ENCODE measurements at places on chromosomes 1 and 21.

DNA sequence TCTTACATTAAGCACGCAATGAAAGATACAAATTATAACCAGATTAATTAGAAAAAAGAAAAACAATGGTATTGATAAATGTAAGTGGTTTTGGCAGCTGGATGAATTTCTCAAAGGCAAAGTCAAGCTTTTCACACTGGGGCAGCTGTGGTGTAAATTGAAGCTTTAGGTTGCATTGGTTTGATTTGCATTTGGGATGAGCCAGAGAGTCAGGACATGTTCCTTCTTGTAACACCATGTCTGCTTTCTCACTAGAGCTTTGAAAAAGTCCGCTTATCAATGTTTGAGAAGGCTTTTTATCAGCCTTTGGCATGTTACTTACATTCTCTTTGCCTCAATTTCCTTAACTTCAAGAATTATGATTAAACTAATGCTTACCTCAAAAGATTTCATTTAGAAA, 173.9 kb downstream of the GPATCH2 start:
- DNase-seq = no peak

GRCh38 chr1:230966358-230966873, 12.2 kb downstream of the TTC13 start:
- no peak for DNase-seq

DNA sequence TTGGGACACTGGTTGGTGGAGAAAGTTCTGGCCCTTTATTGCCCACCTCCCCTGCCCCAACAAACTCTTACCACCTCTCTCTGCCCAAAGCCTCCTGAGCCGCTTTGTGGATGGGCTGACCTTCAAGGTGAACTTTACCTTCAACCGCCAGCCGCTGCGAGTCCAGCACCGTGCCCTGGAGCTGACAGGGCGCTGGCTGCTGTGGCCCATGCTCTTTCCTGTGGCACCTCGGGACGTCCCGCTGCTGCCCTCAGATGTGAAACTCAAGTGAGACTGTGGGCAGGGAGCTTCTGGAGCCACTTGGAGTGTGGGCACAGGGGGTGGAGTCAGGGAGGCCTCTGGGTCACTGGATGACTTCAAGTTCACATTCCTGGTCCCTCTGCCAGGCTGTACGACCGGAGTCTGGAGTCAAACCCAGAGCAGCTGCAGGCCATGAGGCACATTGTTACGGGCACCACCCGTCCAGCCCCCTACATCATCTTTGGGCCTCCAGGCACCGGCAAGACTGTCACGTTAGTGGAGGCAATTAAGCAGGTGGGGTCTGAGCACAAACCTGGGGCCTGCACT, 12.5 kb downstream of the RHOC start:
- DNase-seq = peak; percentile 84

- DNase-seq = no peak
Measured at GRCh38 chr1:8317647-8318381, at the start of gene SLC45A1. Gene SLC45A1, plus strand, starts transcription at chr1:8318114. Its CDS starts 6,216 bp downstream, at chr1:8324330.

DNA sequence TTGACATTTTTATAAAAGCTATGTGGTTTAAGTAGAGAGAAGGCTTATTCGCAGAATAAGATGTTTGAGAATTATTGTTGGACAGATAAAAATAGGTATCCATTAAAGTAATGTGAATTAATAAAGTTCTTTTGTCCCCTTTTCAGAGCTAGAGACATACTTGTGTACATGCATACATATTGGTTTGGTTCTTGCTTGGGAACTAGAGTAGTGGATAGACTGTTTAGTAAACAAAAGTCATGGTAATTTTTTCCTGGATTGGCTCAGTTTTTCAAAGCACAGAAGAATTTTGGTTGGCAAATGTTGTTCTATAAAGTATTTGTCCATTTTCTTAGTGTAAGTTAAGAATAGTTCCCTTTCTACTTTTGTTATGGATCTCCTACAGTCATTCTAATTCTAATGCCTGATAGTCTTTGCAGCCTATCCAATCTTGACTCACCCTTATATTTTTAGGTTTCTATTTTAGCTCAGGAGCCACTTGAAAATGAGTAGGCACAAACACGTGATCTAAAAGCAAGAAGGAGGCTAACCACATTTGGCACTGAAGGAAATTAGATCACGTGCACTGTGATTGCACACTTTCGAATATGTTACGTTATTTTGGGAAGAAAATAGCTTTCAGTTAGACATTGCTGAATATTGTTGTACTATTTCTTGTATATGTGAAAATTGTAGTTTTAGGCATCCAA, 47.0 kb downstream of the RABGAP1L start:
- DNase-seq = no peak

- DNase-seq = no peak
Measured at GRCh38 chr1:192810253-192810880, 1.5 kb downstream of the RGS2 start.

DNA sequence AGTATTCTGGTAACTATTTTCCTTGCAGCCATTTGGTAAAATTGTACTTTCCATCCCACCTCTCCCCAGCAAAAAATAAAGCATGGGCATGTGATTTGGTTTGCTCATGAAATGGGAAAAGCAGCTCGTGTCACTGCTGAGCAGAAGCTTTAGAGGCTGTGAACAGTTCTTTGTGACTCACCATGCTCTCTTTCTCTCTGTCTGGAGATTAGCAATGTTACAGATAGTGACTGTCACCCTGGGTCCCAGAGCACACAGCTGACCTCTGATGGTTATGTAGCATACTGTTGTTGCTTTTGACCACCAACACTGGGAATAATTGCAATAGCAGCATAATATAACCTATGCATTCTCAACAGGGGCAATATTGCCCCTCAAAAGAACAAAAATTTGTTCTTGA, 70.6 kb downstream of the RGS2 start:
- DNase-seq = no peak

GRCh38 chr1:9376886-9377333, 84.2 kb downstream of the SPSB1 start:
- peak; percentile 96 for DNase-seq

- no peak for DNase-seq
Measured at GRCh38 chr1:182004601-182005000, 56.9 kb downstream of the ZNF648 start.

DNA sequence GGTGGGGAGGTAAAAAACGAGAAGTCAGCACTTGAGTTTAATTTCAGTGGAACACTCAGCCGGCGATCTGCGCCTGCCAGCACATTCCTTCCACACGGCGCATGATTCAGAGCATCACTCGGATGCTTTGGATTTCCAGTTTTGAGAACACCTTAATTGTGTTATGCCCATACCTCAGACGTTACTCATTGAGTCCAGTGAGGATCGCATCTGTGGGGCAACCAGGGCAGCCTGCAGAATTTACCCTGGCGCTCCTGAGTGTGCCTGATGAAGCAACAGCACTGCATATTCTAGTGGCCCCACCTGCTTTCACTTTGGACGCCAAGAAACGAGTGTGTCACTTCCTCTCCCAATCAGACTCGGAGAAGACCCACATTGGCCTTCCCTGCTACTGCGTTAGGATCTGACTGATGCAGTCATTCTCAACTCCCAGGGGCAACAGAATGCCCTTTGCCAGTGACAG, 19.9 kb downstream of the FAM89A start:
- no peak for DNase-seq

GRCh38 chr1:2174348-2175054, 20.1 kb downstream of the FAAP20 start:
- DNase-seq = no peak

- DNase-seq = no peak
Measured at GRCh38 chr1:243267471-243267880, 11.6 kb downstream of the SDCCAG8 start.

GRCh38 chr1:118698911-118699310, 289.2 kb downstream of the TBX15 start:
- no peak for DNase-seq

GRCh38 chr1:58821309-58821708, 37.5 kb upstream of the JUN start:
- DNase-seq = no peak

- no peak for DNase-seq
Measured at GRCh38 chr1:209505044-209505443, 78.5 kb upstream of the CAMK1G start.

DNA sequence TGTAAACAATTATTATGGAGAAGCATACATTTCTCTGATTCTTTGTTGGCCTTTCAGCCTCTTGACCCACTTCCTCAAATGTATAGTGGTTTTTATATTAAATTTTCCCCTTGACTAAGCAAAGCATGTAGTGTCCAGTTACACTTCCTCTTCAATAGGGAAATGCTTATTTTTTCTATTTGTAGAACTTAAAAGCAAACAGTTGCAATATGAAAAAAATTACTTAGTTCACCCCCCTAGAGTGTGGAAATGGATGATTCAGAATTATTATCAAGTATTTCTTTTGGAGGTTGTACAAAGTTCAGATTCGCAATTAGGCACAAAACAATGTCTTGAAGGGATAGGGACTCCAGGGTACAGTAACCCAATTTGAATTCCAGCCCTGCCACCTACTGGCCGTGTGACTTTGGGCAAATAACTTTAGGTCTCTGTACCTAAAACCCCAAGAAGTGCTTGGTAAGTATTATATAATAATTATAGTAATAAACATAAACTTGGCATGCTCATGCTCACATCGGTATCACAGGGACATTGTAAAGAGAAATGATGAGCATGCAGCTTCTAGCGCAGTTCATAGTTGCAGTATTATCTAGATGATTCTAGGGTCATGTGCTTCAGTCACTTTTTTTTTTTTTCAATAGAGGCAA, 28.6 kb upstream of the IFNGR2 start:
- no peak for DNase-seq

DNA sequence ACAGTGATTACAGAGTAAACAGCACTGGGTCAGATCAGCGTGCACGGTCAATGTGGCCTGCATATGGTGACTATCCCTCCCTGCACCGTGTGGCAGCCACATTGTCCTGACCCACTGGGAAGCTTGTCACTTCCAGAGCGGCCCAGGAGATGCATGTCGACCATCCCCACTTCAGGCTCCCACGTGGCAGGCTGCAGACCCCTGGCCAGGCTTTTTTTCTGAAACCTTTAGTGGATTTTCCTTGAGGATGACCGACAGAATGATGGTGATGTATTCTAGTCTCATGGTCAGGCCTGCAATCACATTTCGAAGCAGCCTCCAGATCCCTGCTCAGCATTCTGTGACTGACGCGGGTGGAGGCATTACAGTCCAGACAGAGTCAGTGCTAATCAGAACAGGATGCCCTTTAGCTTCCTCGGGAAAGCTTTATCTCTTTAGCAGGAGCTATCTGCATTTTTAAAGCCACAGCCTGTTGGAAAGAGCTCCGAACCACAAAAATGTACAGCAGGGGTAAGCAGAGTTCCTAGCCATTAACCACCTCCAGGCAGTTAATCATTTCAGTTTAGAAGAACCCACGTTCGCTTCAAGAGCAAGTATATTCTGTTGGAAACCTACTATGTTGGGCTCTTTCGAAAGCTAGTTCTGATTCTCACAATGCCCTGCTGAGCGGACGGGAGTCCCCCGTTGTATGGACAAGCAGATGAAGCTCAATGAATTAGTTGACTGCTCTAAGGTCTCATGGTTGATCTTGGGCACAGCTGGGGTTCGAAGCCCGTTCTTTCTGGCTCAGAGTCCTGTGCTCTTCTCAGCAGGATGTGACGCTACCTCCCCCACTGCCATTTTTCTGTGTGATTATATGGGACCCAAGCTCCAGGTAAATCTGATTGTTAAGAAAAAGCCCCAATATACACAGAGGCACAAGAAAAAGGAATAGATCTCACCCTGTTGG, 56.5 kb downstream of the IRF2BP2 start:
- peak; percentile 83 for DNase-seq

DNA sequence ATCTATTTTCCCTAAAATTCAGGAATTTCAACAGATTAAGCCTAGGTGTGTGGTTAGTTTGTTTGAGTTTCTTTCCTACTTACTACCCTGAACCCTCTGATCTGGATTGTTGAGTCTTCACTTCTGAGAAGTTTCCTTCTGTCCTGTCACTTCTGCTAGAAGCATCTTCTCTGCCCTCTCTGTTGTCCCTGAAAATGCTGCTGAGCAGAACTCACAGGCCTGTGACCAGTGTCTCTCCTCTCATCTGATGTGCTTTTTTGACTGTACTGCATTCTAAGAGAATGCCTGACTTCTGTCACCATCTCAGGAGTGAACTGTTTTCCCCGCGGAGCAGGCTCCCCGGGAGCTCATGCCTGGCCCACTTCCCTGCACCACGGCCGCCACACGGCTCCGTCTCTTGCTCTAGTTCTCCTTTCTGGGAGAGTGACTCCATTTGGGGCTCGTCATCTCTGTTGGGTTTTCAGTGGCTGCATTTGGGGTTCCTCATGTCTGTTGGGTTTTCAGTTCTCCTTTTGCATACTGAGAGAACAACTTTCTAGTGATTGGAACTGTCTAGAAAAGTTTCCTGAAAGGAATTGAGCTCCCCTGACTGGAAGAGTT, 77.9 kb downstream of the POFUT2 start:
- DNase-seq = no peak

GRCh38 chr1:180343921-180344769, 114.1 kb downstream of the LHX4 start:
- DNase-seq = no peak

GRCh38 chr1:20703124-20703756, 14.6 kb downstream of the KIF17 start:
- no peak for DNase-seq

GRCh38 chr1:151915061-151915686, 5.9 kb upstream of the THEM4 start:
- DNase-seq = no peak

DNA sequence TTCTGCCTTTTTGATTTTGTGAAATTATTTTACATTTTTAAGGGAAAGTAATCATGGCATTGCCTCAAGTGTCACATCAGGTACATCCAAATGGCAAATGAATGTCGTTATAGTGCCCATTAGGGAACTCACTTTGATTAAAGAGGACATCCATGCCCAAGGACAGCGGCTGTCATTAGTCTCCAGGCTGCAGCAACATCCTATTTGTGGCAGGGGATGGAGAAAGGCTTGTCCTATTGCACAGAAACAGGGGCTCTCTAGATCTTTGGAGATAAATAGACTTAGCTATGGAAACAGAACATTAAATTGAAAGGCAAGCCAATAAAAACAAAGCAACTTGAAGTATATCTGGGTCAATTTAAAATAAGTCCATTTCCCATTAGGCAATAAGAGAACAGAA, 439.3 kb downstream of the NEGR1 start:
- DNase-seq = no peak

DNA sequence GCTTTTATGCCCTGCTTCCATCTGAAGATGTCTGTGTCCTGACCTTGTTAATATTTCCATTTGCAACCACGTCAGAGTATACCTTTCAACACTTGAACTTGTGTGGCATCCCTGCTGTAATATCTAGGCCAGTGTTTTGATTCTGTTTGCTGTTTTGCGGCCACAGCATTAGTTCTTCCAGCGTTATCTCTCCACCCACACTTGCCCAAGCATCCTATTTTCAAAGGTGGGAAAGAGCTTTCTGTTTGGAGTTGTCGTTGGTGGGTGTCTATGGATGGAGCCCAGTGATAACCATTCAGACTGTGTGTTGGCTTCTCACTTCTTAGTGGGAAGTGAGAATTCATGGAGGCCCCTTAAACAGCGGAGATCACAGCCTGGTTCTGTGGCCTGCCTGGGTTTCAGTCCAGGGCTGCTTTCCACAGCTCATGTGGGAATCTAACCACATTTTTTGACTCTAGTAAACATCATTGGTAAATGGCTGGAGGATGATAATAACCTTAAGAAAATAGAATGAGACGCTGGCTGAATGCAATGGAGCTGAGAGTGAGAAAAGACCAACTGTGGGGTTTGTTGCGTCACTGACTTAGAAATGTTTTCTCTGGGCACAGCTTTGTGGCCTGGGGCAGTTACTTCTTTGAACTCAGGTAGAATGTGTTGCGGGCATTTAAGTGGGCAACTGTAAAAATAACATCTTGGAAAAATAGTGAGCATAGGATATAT, 7.6 kb downstream of the TENT5C start:
- peak; percentile 40 for DNase-seq
